ENCODE measurements at places on chromosomes 6 and 20.

DNA sequence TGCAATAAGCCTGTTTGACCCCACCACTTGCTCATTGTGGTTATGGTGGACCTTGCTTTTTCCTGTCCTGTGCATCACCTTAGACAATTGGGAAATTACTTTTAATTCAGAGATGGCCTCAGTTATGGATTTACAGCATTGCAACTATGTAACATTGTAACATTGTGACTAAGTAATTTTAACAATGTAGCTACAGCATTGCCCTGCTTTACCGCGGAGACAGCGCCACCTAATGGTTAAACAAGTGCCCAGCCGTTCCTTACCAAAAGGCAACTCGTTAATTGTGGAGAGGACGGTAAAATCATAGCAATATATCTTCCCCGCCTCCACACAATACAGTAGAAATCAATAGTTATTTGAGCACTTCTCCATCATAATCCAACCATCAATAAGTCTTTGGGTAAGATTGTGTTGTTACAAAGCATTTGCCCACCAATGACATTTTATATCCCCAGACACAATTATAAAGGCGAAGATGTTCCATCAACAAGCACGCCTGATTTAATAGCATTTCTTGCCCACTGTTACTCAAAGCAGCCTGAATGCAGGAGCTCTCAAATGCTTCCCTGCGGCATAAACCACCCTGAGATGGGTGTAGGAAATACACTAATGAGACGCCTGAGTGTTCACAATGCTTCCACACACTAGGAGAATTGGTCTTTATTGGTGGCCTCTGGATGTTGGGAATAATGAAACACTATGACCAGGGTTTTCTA, 93.7 kb downstream of the PROKR2 start:
- peak; percentile 19 for DNase-seq

GRCh38 chr20:4083098-4083865, 67.9 kb upstream of the RNF24 start:
- DNase-seq: no peak

- DNase-seq: peak; percentile 76
Observed at GRCh38 chr6:76416821-76417605, 344.6 kb upstream of the IMPG1 start.

- no peak for DNase-seq
Observed at GRCh38 chr6:107644513-107644912, 154.6 kb downstream of the SOBP start.

DNA sequence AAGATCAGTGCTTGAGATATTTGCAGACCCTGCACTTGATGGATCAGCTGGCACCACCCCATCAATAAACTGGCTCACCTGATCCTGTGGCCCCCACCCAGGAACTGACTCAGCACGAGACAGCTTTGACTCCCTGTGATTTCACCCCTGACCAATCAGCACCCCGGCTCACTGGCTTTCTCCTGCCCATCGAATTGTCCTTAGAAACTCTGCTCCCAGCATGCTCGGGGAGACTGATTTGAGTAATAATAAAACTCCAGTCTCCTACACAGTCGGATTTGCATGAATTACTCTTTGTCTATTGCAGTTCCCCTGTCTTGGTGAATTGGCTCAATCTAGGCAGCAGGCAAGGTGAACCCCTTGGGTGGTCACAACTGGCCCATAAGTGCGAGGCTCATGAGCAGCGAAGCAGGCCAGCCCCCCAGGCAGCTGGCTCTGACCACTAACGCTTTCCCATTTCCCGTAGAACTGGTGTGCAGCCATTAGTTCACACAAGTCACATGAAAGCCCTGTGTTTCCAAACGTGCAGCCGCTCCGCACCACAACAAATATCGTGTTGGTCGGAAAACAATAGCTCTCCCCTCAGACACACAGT, 79.6 kb downstream of the RSPH3 start:
- no peak for DNase-seq

- no peak for DNase-seq
Observed at GRCh38 chr20:60107621-60108390, 149.6 kb downstream of the CDH26 start.

- DNase-seq: no peak
Observed at GRCh38 chr6:2959909-2960719, 11.3 kb downstream of the SERPINB6 start.

- DNase-seq: no peak
Observed at GRCh38 chr20:39825950-39826349, 863.1 kb downstream of the MAFB start.

DNA sequence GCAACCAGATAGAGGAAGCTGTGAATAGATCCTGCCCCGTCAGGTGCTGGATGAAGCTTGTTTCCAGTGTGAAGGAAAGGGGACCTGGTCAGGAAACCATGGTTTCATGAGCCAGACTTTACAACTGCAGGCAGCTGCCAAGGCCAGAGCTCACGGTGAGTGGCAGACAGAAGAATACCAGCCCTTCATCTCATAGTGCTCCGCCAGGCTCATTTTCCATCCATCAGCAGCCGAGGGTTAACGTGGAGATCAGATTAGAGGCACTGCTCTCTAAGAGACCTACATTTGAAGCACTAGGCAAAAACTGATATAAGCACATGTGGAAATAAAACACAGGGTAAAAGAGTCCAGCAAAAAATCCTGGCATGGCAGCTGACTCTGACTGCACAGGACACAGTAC, 172.4 kb downstream of the CD24 start:
- DNase-seq: no peak

GRCh38 chr6:38371881-38372280, 267.8 kb downstream of the BTBD9 start:
- no peak for DNase-seq

- DNase-seq: peak; percentile 96
Observed at GRCh38 chr20:58054780-58055373, 173.6 kb downstream of the ANKRD60 start.

DNA sequence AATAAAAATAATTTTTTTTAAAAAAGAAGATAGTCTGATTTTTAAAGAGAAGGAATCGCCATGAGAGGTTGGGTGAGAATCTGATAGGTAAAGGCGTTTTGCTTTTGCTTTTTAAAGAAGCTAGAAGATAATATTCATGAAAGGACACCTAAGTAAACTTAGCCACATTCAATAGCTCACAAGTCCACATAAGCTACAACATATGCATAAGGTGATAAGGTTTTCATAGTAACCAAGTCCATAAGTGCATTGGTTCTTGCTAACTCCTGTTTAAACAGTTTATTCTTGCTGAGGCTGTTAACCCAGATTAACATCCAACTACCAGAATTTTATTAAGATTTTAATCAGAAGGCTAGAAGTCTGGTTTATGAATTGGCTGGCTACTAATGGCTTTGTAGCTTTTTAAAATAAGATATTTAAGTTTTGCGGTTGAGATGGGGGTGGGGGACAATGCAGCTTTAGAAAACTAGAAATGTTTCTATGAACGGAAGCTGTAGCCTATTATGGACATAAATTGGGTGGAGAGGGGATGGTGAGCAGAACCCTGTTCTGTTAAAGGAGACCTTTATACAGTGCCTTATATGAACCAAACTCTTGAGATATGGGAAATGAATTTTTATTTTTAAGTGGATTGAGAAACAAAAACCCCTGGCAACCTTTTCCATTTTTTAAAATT, 235.1 kb downstream of the ZFAND3 start:
- no peak for DNase-seq

DNA sequence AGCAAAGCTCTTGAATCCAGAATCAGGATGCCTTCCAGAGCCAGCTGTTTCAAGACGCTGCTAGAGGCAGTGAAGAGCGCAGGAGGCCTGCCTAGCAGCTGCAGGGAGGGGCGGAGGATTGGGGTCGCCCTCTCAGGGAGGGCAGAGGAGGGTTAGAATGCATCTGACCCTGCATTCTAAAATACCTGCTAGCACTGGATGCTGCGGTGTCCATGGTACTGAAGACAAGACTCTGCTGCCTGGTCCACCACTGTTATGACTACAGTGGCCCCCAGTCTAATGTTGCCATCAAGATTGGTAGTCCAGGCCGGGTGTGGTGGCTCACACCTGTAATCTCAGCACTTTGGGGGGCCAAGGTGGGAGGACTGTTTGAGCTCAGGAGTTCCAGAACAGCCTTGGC, 193.7 kb upstream of the PROKR2 start:
- peak; percentile 25 for DNase-seq

DNA sequence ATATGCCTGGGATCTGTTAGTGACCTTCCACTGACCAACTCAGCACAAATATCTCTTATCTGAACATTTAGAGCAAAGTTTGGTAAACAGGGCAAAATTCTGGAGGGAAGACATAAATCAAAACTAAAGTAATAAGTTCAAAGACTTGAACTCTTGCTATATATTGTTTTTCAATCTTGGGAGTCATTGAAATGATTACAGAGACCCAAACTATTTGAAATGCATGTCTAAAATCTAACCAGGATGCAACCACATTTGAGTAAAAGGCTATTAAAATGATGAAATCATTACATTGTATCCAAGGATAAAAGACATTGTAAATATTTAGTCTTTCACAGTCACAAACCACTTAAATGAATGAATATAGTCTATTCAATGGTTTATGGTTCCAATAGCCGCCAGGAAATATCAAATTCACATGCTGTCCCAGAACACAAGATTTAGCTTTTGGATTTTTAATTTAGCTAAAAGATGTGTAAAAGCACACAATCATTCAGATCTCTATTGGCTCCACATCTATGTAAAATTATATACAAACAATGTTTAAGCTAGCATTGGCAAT, 256.6 kb upstream of the EPHA7 start:
- DNase-seq: no peak

- DNase-seq: peak; percentile 3
Observed at GRCh38 chr6:102215425-102215824, 821.9 kb downstream of the GRIK2 start.

DNA sequence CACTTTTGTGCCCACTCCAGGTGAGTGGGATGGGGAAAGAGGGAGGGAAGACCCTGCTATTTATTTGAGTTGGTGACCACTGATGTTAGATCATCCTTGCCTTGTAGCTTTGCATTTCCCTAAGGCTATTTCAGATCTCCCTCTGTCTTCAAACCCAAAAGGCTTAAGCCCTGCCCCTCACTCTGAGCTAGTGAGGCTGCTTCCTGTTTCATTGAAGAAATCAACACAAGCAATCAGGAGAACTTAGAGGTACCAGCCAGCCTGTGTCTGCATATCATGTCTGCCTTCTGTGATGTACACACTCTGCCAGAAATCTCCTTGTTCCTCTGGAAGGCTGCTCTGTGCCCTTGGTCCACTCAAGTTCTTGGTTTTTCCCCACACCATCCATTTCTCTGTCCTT, 135.3 kb downstream of the ARID1B start:
- no peak for DNase-seq

DNA sequence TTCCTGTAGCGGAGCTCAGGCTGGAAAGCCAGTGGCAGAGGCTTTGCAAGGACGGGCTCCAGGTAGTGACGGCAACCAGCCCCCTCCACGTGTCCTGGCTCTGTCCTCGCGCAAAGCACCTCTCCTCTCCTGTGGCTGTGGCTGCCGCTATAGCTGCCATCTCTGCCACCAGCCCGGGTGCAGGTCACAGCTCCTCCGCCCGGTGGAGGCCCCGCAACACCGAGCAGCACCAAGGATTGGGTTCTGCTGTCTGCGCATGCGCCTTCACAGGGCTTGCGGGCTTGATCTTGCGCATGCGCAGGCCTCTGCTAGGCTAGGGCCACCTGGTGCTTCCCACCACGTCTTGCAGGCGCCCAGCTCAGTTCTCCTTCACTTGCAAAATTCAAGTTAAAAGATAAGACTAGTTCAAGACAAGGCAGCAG, 625.4 kb downstream of the QKI start:
- DNase-seq: peak; percentile 76

DNA sequence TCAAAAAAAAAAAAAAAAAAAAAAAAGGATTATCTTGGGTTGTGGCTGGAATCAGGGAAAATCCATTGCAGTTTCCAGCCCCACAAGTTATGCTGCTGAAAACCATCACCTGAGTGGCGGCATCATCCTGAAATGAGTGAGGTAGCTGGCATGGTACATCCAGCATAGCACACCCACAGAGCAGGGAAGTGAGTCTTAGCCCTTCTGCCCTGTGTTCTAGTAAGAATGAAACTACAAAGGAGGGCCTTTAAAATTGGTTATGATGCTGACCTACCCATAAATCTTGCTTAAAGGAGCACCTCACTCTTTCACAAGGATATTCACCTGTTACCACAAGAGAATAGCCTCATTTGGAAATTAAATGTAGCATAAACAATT, 119.2 kb downstream of the NFATC2 start:
- DNase-seq: no peak

GRCh38 chr6:78614961-78615360, 252.4 kb upstream of the IRAK1BP1 start:
- DNase-seq: no peak

GRCh38 chr6:17115251-17116116, 13.6 kb downstream of the STMND1 start:
- DNase-seq: no peak

DNA sequence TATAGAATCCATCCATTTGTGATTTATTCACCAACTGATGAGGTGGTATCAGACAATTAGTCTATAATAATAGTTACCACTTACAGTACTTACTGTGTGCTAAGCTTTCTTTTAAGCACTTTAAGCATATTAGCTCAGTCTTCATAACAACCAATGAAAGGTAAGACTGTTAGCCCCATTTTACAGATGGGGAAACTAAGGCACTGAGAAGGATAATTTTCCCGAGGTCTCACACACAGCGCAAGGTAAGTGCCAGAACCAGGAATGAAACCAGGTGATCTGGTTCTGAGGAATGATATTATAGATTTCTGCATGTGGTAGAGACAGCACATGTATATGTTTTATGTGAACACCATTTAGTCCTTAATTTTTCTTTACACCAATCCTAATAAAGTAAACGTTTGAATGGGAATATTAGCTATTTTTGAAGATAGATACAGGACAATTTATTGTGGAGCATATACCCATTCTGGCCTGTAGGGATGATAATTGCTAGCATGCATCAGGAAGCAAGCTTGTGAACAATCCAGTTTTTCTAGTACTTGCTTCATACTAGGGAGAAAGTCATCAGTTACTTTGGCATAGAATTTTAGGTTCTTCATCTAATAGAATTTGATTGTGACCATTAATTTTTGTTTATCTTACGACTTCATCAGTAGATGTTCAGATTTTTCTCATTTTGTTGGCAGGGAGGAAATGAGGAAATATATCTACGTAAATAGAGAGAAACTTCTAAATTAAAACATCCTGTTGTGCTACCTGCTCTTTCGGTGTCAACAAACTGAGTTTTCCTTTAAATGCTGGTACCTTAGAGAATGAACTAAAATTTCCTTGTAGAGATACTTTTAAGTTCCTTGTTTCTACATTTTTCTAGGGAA, 3.0 kb downstream of the YWHAB start:
- peak; percentile 59 for DNase-seq

DNA sequence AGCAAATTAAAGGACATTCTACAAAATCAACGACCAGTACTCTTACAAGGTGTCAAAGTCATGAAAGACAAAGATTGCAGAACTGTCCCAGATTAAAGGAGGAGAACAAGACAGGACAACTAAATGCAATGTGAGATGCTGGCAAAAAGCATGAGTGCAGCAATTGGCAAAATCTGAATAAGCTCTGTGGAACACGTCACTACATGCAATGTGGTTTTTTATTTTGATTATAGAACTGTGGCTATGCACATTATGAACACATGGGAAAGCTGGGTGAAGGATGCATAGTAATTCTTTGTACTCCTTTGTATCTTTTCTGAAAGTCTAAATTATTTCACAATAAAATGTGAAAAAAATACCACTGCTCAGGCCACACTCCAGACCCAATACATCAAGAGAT, 509.4 kb downstream of the KIF16B start:
- no peak for DNase-seq

GRCh38 chr6:72524011-72524645, 97.7 kb upstream of the KCNQ5 start:
- DNase-seq: no peak

- no peak for DNase-seq
Observed at GRCh38 chr20:40540166-40540565, 148.9 kb downstream of the MAFB start.

Data from T47D (cell line).